Subcutaneous adipose tissue (tissue), 4 donors: ENCODE measurements at places on chromosomes 1 and 21. TPM values are rescaled to one million over a fixed set of nuclear protein-coding genes. Genes with fewer than 3 reads are reported as not detected.

The TRIM63 gene
- total RNA-seq = 1.3 TPM

The FAM3B gene
- not detected for total RNA-seq

The SLC30A10 gene
- not detected for total RNA-seq

The TRAF5 gene
- 10.7 TPM for total RNA-seq

The OR2T33 gene
- total RNA-seq = not detected

The LEFTY1 gene
- total RNA-seq = 0.57 TPM

The FMO3 gene
- 10.4 TPM for total RNA-seq

The BTBD8 gene
- 6.4 TPM for total RNA-seq

The FCRL4 gene
- not detected for total RNA-seq

The PGLYRP3 gene
- total RNA-seq = not detected

The HSD11B1 gene
- 22.7 TPM for total RNA-seq

The NUP210L gene
- total RNA-seq = 0.22 TPM

The DNAJC6 gene
- 2.1 TPM for total RNA-seq

The AJAP1 gene
- not detected for total RNA-seq

The SEC16B gene
- 2.9 TPM for total RNA-seq

The ARMH1 gene
- not detected for total RNA-seq

The GSTM5 gene
- 3.6 TPM for total RNA-seq

The SEMA4A gene
- total RNA-seq = 2.6 TPM

The EXO1 gene
- not detected for total RNA-seq

The LAD1 gene
- not detected for total RNA-seq

The KLHDC7A gene
- 1.3 TPM for total RNA-seq
